ENCODE measurements at places on chromosomes 2 and 18.
A peak's percentile ranks its signal among the peaks of the same experiment; 100 is the strongest.

DNA sequence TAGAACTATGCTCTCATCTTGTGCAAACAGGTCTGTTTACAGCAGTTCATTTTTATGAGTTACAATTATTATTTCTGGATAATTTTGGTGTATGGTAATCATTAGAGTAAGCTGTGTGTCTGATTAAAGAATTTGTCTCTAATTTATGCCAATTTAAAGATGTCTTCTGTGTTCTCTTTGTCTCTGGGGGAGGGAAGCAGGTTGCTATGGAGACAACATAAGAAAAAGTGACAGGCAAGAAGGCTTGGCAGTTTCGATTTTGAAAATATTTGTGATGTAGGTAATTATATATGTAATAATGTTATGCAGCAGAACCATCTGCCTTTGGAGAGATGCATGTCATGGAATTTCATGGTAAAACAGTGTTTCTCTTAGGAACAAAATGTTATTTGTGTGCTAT, 78.2 kb downstream of the SH3RF3 start:
- DNase-seq, result no peak

DNA sequence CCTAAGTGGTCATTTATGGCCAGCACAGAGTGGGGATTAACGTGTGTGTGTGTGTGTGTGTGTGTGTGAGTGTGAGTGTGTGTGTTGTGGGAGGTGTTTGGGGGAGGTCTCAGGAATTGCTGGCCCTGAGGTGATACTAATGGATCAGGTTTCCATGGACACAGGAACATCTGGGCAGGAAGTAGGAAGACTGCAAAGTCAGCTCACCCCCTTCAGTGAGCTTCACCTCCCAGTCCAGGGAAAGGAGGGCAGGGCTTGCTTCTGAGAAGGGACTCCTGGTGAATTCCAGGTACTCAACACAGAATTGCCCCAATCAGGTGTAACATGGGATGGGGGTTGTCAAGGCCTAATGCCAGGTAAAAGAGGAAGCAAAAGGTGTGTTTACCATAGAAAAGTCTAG, 30.3 kb upstream of the IL1R1 start:
- no peak for DNase-seq

DNA sequence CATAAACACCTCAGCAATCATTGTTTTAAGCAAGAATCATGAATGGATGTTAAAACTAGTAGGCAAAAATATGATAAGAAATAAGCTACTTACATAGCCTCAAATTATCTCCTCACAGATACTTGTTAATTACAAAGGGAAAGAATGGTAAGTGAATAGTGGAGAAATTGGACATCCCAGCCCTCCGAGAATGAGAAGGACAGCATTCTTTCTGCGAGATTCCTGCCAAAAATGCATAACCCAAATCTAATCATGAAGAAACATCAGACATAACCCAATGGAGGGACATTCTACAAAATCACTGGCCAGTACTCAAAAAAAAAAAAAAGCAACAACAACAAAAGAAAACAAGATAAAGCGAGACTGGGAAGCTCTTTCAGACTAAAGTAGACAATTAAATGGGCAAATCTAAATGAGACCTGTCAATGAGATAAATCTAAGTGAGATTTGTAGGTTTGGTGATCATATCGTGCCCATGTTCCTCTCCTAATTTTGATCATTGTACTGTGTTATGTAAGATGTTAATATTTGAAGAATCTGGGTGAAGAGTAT, 57.9 kb upstream of the GLI2 start:
- DNase-seq, result no peak

DNA sequence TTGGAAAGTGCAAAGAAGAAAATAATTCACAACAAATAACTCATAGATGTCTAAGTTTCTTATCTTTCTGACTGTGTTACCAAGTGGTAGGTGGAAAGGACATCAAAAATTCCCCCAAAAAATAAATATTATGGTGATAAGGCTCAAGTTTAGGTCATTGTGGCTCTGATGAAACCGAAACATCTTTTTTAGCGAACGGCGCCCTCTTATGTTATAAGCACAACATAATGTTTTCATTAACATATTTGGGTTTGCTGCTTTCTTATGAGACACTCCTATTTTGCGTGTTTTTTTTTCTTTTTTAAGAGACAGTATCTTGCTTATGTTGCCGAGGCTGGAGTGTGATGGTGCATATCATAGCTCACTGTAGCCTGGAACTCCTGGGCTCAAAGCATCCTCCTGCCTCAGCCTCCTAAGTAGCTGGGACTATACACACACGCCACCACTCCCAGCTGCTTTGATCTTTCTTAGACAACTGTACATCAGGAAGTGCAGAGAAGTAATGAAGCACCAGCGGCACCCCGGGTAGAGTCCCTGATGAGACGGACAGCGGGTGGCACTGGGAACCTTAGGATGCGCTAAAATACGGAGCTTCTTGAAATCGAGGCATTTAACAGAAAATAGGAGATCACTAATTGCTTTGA, 38.5 kb upstream of the SLC35G4 start:
- no peak for DNase-seq

- DNase-seq, result no peak
Observed at GRCh38 chr2:169664978-169665930, 29.0 kb downstream of the CFAP210 start.

GRCh38 chr18:24177499-24178133, 38.8 kb downstream of the CABYR start:
- DNase-seq, result no peak

DNA sequence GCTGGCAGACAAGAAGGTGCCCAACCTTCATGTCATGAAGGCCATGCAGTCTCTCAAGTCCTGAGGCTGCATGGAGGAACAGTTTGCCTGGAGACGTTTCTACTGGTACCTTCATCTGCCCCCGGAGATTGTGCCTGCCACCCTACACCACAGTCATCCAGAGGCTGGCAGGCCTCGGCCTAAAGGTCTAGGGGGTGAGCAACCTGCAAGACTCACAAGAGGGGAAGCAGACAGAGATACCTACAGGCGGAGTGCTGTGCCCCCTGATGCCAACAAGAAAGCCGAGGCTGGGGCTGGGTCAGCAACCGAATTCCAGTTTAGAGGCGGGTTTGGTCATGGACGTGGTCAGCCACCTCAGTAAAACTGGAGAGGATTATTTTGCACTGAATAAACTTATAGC, 12.0 kb upstream of the SERTAD2 start:
- no peak for DNase-seq

DNA sequence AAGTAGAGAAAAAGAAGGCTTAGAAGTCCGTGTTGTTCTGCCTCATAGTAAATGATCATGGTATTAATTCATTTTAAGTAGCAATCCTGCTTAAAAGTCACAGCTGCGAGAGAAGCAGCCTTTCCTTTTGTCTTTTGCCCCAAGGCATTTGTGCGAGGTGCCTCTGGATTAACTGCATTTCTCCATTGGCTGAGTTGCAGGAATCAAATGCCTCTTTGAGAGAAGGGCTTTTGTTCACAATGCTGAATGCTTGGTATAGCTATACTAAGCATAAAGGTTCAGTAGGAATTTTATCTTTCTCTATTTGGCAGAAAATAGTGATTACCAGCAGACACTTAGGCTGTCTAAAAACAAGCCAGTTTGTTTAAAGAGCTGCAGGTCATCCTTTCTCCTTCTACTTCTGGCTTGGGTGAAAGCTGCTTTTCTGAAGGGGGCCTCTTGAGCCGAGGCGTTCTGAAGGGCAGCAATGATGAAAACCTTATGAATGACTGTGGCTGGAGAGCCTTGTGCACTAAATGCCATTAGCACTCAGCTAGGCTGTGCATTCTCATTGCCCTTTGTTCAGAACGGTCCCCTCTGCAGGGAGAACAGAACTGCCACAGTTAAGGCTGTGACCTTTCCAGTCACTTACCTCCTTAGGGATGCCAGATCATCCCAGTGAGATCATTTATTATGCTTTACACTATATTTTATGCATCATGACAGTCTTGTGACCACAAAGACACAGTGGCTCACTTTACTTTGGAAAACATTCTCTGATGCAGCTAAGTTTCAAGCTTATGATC, 68.8 kb upstream of the TMEM87B start:
- no peak for DNase-seq

- no peak for DNase-seq
Observed at GRCh38 chr18:46040033-46040746, 31.9 kb downstream of the PSTPIP2 start.

DNA sequence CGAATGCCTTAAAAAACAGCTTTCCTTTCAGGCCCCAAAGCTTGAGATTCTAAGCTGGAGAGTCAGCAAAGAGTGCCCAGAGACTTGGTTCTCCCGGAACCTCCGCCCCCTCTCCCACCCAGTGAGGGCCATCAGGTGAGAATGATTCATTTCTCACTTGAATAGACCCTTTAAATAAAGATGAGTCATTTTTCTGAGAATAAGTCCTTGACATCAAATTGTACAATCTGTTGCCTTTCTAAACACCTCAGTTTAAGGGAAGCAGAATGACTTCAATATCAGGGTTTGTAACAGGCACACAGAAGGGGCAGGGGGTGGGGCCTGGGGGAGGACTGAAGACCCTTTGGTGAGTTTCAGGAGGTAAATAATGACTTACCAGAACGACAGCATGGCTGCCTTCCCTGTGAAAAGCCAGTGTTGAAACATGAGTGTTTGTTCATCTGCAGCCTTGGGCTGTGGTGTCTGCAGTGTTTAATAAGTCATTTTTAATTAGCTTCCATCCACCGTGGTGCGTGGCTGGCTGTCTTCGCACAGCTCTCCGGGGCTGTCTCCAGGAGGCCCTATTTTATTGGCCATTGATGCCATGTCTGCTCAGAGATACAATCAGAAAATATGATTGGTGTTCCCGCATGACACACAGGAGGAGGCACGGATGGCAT, 134.9 kb upstream of the ZNF236 start:
- no peak for DNase-seq

- DNase-seq, result peak; percentile 9
Observed at GRCh38 chr2:205564346-205565141, 117.8 kb upstream of the NRP2 start.

DNA sequence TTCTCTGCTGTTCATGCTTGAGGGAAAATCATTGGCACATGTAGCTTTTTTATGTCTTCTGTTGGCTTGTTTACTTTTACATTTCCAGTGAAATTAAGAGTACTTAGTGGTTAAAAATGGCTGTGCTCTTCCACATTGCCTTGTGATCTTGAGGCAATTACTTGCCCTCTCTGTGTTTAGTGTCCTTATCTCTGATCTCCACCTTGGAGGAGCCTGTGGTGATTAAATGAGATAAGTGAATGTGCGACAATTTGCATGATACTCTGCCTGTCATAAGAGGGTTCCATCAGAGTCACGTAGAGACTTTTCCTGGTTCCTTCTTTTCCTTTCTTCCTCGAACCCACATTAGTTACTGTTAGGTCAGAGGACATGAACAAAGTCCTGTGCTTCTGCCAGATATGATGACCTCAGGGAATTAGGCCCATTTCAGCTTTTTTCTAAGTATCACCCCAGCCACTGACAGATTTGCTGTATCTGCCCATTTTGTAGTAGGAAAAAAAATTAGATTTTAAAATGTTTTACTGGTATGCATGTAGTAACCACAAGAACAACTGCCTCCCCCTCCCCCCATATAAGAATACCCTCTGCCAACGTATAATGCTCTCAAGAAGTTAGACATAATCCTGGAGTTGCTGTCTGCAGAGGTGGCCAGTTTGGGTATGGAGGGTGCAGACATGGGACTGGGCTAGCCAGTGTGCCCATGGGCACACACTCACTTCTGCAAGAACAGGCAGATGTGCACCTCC, 51.9 kb downstream of the TET3 start:
- no peak for DNase-seq

DNA sequence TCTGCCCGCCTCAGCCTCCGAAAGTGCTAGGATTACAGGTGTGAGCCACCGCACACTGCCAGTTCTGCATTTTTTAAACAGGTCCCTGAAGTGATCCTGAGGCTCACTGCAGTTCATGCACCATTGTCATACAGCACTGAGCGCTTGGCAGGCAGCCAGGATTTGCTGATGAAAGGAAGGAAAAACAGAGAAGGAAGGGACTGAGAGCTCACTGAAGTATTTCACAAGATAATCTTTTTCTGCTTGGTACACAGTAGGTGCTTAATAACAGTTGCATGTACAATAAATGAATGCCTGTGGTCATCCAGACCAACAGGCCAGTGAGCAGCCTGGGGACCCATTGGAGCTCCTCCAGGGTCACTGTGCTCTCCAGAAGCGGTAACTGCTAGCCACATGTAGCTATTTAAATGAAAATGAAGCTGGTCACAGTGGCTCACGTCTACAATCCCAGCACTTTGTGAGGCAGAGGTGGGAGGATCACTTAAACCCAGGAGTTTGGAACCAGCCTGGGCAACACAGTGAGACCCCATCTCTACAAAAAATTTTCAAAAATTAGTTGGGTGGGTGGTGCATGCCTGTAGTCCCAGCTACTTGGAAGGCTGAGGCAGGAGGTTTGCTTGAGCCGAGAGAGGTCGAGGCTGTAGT, 33.1 kb upstream of the SMAD7 start:
- no peak for DNase-seq

DNA sequence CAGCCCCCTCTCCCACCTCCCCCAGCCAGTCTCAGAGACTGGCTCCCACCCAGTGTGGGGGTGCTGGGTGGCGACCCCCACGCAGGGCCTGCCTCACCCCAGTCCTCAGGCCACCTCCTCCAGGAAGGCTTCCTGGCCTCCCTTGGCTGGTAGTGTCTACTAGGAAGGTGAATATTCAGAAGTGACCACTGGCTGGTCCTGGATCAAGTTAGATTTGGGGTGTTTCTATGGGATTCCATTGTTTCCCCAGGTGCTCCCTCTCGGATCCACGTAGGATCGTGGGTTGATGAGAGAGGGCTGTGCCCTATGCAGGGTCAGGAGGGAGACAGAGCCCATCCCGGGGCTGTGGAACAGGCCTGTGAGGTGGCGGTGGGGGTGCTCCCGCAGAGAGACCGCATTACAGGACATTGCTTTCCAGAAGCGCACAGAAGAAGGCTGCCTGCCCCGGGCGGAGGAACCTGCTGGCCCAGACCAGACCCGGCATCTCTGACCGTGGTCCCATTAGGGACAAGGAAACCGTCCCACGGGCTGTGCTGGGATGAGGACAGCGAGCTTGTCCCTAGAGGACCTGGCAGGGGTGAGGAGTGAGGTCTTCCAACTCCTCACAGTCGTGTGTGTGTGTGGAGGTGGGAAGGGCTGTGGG, 3.3 kb downstream of the PDCD1 start:
- no peak for DNase-seq

DNA sequence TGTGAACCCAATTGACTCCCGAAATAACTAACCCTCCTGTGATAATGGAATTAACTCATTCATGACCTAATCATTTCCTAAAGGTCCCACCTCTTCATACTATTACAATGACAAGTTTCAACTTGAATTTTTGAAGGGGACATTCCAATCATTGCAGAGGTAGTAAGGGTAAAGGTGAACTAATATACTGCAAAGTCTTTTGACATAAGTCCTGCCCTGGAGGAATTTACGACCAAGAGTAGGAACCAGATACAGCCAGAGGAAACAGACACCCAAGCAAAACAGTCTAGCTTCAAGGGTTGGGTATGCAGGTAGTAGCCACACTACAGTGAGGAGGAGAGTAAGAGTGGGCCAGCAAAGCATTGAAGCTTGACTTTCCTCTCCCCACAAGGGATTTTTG, 1.2 kb upstream of the SRBD1 start:
- no peak for DNase-seq

GRCh38 chr18:49273241-49273880, 187.1 kb downstream of the DYM start:
- DNase-seq, result no peak

GRCh38 chr18:8766559-8767293, 61.4 kb downstream of the MTCL1 start:
- DNase-seq, result no peak

- no peak for DNase-seq
Observed at GRCh38 chr2:52288596-52288995, 1256.7 kb upstream of the NRXN1 start.

All from NCI-H446 (cell line).